NCI-H748 treated with DMSO at 0.1 percent for 48 hours (cell line): ENCODE measurements at places on chromosomes 5 and 9.
A peak's percentile ranks its signal among the peaks of the same experiment; 100 is the strongest.

DNA sequence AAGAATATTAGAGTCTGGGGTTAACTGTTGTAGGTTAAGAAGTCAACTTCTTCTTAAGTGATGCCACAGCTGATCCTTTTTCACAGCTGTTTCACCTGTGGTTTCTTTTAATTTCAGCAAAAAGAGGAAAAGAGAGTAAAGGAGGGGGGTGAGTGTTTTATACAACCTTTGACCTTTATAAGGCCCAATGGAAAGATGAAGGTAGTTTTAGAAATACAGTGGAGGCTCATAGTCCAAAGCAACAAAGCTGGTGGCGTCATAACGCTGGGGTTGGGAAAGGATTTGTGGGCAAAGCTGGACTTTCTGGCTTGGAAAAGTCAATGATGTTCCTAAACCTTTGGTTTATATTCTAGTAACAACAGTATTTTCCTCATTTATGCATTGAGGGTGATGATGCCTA lies 49.5 kb downstream of the RCL1 start:
- no peak for DNase-seq

GRCh38 chr9:120442308-120442995 lies 137.5 kb downstream of the CDK5RAP2 start:
- no peak for DNase-seq

- peak; percentile 73 for DNase-seq
These were observed 366.9 kb upstream of the IRX2 start for GRCh38 chr5:3118340-3118739.

DNA sequence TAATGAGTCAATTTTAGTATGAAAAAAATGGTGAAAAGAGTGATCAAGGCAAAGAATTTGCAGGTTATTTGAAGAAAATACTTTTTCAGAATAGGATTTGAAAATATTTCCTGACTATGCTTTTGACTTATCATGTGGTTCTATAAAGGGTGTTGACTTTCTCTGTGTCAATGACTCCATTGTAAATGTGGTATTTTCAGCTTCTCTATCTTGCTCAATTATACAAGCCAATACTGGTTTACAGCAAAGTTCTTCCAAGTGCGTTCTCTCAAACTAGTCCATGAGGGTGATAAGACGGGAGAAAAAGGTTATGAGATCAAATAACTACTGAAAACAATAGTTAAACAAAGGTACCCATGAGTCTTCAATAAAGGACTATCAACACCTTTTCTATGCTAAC lies 21.7 kb downstream of the IL33 start:
- DNase-seq = no peak
